ENCODE measurements at places on chromosomes 13 and 19.

- no peak for DNase-seq
Observed at GRCh38 chr19:19489804-19490204, 25.5 kb downstream of the TSSK6 start.

DNA sequence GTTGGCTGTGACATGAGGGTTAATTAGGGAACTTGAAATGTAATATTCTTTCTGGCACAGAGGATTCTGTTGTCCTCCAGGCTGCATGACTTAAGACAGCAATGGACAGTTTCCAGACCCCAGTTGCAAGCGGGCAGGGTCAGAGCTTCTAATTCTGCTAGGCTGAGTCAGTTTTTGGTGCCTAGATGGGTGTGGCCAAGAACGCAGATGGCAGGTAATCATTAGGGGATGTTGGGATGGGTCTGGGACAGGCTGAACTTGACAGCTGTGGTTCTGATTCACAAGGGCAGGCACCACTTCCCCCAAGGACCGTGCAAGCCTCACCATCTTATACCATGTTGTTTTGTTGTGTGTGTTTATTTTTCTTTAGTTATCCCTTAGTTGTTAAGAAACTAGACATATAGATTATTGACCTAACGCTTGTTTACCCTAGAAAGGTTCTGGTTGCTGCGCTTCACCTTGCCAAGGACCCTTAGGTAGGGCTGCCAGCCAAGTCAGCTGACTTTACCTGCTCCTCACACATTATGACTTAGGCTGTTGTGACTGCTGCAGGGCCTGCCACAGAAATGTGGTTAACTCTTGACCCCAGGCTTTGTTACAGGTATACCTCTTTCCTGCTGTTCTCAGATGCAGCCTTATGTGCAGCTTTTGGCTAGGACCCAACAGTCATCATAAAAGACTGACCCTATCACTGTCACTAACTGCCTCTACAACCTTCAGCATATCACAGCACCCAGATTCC, 117.7 kb upstream of the KLF12 start:
- no peak for DNase-seq

DNA sequence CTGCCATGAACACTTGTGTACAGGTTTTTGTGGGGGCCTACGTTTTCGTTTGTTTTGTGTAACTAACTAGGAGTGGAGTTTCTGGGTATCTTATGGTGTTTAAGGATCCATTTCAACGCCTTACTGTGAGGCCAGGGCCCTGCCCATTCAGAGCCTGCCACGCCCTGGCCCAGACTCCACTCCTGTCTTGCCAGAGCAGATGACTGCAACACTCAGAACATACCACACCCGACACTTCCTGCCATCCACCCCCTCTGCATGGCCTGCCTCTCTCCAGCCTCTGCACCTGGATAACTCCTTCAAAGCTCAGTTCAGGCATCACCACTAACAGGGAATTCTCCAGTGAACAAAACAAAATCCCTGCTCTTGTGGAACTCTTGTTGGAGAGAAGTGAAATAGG, 43.2 kb downstream of the RGCC start:
- DNase-seq = no peak

DNA sequence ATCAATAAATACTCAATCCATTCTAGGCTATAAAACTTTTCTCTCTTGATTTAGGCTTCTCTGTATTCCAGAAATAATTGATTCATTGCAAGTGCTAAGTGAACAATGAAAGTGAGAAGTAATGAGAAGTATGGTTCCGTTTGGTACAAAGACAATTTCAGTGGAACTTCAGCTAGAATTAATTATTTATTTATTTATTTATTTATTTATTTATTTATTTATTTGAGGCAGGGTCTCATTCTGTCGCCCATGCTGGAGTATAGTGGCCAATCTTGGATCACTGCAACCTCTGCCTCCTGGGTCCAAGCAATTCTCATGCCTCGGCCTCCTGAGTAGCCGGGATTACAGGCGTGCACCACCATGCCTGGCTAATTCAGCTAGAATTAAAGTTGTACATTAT, 262.1 kb downstream of the B3GLCT start:
- DNase-seq = no peak

DNA sequence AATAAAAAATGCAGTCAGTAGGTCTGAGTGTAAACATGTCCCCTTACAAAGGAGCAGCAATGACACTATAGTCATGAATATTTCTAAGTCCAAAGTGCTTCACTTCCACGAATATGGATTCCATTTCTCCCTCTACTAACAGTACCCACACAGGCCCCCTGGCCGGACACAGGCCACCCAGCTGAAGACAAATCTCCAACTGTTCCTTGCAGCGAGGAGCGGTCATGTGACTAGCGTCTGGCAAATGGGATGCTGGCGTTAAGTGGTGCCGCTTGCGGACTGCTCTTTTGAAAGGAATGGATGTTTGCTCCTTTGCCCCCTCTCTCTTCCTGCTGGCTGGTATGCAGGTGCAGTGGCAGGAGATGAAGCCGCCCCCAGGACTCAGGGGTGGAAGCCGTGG, 16.2 kb downstream of the PPP1R12C start:
- DNase-seq = no peak

- peak; percentile 64 for DNase-seq
Observed at GRCh38 chr13:48488995-48489394, 43.9 kb downstream of the RCBTB2 start.

- DNase-seq = no peak
Observed at GRCh38 chr19:35843676-35844481, 8.4 kb downstream of the NPHS1 start.

Data from Karpas-422 (cell line).